ENCODE measurements at places on chromosomes 12 and 14.
A peak's percentile ranks its signal among the peaks of the same experiment; 100 is the strongest.

DNA sequence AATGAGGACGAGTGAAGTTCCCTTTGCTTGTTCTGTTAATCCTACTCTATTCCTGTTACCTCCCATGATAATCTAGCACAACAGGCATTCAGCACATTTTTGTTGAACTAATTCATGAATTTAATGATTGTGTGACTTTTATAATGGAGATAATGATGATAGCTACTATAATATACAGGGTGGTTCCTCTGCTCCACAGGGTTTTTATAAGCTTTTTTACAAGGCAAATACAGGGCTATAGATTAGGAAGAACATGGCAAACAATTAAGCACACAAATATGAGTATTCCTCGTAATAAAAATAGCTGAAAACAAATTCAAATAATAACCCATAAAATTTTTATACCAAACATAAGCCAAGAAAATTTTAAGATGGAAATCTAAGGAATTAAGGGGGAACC lies 145.6 kb upstream of the TMTC1 start:
- DNase-seq = no peak

DNA sequence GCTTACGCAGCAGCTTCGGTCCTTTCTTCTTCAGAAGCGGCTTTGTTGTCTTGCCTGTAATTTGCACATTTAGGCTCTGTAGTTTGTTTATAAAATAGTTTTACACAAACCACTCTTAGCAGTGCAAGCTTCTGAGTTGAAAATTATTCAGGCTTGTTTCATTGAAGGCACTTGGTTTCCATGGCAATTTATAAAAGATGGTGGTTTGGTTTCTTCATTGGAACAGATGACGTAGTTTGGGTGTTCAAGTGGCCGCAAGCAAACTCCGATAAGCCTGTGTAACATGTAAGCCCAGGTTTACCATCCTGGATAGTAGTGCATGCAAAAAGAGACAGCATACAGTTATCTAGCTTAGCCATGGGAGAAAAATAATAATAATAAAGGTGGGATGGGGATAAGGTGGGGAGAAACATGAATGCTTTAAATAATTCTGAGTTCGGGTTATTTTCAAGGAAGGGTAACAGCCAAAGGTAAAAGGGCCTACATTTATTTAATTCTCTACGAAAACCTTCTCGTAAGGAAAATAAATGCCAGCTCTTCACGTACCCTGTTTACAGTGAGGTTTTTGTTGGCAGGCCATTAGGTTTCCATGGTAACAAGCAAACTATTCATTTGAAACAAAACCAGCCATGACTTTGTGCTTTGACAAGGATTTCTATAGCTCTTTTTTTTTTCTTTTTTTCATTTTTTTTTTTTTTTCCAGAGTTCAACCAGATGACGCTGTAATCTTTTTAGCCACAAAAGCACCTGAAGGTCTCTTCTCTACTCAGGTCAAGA lies 189.6 kb upstream of the RPL10L start:
- no peak for DNase-seq

GRCh38 chr14:36514278-36515104 lies 5.5 kb downstream of the NKX2-1 start:
- no peak for DNase-seq

DNA sequence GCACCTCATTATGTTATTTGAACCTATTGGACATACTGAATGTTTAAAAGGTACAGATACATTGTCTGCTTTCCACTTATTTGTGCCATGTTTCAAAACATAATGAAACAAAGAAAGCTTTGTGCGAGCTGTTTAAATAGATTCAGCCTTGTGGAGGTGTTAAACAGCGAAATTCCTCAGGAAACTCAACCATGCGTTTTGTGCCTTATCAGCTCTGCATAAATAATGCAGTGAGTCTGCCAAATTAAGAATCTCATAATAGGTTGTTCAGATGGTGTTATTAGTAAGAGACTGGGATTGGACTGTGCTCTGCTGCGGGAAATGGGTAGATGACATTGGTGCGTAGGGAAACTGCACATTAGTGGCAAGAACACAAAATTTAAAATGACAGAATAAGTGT lies 163.7 kb upstream of the CLEC14A start:
- DNase-seq = no peak

- DNase-seq = no peak
Observed at GRCh38 chr14:28876572-28876945, 110.0 kb downstream of the FOXG1 start.

- DNase-seq = peak; percentile 35
Observed at GRCh38 chr12:50103767-50104321, at the start of gene GPD1. Gene GPD1 (plus strand): TSS chr12:50104008. CDS start chr12:50104051, 43 bp downstream.

DNA sequence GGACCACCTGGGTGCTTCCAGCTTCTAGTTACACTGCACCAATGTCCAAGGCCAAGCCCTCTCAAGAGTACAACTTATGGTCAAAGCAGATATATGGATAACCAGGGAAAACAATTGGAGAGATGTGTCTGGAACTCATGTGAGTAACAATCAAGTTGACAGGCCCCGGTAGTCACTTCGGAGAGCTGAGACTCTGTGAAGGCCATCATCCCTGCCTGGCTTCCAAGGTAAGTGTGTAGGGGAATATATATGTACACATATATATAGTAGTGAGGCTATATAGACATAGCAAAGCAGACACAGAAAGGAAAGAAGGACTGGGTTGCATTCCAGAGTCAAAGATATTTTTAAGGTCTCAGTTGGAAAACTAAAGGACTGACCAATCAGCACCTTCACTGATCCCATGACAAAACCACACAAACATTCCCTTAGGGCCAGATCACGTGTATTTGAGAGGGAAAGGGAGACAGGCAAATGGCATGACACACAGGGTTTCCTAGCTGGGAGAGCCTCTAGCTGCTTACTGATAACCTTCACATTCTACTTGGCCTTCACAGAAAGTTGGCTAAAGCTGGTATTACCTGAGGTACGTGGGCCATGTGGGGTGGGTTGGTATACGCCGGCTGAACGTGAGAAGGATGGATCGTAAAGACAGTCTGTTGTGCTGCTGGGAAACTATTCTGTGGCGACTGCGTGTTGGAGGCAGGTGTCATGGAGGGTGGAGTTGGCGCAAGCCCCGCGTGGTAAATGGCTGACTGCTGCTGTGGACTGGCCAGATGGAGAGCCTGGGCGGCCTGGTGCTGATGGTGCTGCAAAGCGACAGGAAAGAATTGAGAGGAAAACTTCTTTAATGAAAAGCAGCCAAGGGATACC lies 50.0 kb downstream of the SH2B3 start:
- peak; percentile 64 for DNase-seq

- peak; percentile 12 for DNase-seq
Observed at GRCh38 chr14:20515846-20516245, 10.5 kb downstream of the RNASE10 start.

- no peak for DNase-seq
Observed at GRCh38 chr12:90770861-90771260, 184.1 kb downstream of the CCER1 start.

- peak; percentile 81 for DNase-seq
Observed at GRCh38 chr12:42477941-42478340, 111.6 kb downstream of the PRICKLE1 start.

GRCh38 chr12:129310346-129310745 lies 457.1 kb downstream of the GLT1D1 start:
- DNase-seq = no peak

DNA sequence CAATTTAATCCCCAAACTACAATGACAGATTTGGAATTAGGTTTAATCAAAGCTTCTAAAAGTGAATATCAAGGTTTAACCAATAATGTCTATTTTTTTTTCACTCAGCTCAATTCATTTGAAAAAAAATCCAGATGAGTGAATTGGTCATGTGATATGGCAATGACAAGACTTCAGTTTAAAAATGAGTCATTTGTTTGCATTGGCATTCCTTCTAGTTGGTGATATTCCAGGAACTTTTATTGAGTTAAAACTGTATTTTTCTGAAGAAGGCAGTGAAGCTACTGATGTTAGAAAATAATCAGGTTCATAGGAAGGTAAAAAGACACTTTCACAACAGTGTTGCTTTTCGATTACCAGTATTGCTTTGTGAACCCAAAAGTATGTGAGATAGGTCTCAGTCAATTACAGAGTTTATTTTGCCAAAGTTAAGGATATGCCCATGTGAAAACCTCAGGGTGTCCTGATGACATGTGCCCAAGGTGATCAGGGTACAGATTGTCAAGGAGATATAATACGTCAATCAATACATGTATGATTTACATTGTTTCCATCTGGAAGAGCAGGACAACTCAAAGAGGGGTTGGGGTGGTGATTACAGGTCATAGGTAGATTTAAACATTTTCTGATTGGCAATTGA lies 1214.9 kb downstream of the GALC start:
- peak; percentile 43 for DNase-seq

DNA sequence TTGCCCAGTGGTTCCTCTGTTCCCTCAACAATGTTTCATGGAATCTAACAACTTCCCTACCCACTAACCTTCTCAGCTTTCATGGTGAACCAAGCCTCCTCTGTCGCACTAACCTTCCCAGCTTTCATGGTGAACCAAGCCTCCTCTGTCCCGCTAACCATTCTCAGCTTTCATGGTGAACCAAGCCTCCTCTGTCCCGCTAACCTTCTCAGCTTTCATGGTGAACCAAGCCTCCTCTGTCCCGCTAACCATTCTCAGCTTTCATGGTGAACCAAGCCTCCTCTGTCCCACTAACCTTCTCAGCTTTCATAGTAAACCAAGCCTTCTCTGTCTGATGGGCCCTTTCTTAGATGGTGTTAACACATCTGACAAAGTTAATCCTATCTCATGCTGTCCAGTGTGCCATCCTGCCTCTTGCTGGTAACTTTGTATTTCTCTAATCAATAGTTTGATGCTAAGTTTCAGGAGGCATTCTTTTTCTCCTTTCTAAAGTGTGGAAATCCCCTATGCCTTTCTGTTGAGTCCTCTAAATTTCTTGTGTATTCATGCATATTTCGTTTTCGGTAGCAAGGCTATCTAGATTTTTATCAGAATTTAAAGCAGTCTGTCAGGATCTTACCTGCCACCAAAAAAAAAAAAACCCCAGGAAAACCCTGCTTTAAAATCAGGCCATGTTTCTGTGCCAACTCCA lies 26.8 kb upstream of the KCNK13 start:
- DNase-seq = no peak

GRCh38 chr12:85092814-85093370 lies 56.7 kb downstream of the LRRIQ1 start:
- no peak for DNase-seq

DNA sequence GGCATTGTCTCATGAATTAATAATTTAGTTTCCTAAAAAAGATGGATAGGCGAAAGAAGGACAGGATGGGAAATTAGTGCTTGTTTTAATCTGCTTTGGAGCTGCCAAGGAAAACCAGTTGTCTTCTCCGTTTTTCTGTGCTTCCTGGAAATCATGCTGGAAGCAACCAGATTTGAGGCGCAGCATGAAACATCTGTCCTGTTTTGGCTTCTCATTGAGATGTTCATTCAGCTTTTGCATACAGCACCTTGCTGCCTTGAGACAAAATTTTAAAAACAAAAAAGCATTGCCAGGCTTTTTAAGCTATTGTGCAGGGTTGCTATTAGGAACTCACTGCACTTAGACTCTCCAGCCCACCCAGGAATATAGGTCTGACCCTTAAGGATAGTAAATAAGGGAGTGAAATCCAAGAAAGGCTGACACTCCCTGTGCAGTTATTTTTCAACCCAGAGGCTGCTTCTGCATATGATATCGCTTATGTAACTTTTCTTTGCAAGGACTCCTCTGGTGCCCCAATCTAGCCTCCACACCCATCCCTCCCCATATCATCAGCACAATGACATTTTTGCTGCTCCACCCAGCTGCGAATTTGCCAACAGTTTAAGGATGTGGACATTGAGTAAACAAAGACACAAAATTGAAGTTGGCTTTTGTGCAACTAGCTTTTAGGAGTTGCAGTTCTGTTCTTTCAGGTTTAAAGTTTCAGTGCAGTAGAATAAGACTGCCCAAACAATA lies 46.9 kb upstream of the MDM1 start:
- DNase-seq = no peak

- DNase-seq = no peak
Observed at GRCh38 chr12:106997916-106998315, 11.0 kb upstream of the MTERF2 start.

DNA sequence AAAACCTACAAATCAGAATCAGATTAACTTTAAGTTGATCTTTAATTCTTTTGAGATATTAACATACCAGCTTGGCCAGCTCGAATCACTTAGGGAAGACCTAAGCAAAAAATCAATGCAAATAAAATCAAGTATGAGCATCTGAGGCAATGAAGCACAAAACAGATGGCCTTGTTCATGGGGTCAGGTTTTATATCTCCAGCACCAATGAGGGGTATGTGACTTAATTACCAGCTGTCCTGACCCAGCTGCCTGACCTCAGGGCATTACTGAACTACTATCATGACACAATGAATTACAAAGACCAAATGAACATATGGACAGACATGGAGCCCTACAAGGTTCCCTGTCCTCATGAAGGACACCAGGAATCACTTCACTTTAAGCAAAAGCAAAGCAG lies 70.5 kb downstream of the FGD6 start:
- no peak for DNase-seq

GRCh38 chr12:42757624-42758119 lies 168.1 kb upstream of the PRICKLE1 start:
- no peak for DNase-seq

- DNase-seq = no peak
Observed at GRCh38 chr12:30473274-30473673, 222.4 kb downstream of the IPO8 start.

GRCh38 chr12:11830307-11830801 lies 180.9 kb downstream of the ETV6 start:
- DNase-seq = no peak

GRCh38 chr12:92537290-92537960 lies 165.4 kb upstream of the PLEKHG7 start:
- no peak for DNase-seq

DNA sequence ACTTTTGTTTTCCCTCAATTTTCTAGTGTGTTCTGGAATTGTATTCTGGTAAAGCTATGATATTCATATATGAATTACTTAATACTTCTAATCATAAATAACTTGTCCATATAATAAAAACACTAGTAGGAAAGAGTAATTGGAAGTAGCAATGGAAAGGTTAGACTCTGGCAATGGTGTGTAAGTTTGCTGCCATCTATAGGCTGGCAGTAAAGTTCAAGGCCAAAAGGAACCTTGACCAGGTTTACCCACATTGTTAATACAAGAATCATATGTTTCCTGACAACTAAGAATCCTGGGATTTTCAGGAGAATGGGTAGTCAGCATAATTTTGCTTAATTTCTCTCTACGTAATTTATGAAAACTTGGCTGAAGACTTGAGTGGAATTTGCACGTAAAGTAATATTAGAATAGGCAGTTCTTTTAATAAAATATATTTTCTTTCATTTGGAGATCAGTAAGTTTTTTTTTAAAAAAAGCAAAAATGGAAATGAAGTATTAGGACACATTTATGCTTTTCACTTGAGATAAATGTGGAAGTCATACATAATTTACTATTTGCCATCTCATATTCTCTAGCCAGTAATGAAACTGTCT lies 926.7 kb downstream of the GALC start:
- no peak for DNase-seq

GRCh38 chr12:109710747-109711595 lies 2.7 kb upstream of the FAM222A start:
- DNase-seq = no peak

- DNase-seq = no peak
Observed at GRCh38 chr14:103132381-103133209, 9.3 kb downstream of the TNFAIP2 start.

GRCh38 chr14:104973135-104973384 lies 5.1 kb downstream of the AHNAK2 start:
- peak; percentile 90 for DNase-seq

GRCh38 chr12:26396402-26396801 lies 201.0 kb downstream of the SSPN start:
- no peak for DNase-seq

Data from fibroblast of villous mesenchyme (primary cell).